Iris pigment epithelial cell (primary cell): ENCODE measurements at places on chromosomes 3 and 15.

DNA sequence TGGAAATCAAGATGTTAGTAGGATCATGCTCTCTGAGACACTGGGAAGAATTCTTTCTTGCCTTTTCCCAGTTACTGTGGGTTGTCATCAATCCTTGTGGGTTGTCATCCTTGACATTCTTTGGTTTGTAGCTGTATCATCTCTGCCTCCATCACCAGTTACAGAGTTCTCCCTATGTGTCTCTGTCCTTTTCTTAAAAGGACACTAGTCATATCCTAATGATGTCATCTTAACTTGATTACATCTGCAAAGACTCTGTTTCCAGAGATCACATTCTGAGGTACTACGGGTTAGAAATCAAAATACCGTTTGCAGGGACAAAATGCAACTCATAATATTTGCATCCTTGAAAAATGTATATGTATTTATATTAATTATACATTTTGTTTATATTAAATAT, 500.4 kb downstream of the ZBBX start:
- no peak for DNase-seq

- DNase-seq: peak; percentile 62
Observed at GRCh38 chr3:8972639-8973038, 9.4 kb upstream of the RAD18 start.

DNA sequence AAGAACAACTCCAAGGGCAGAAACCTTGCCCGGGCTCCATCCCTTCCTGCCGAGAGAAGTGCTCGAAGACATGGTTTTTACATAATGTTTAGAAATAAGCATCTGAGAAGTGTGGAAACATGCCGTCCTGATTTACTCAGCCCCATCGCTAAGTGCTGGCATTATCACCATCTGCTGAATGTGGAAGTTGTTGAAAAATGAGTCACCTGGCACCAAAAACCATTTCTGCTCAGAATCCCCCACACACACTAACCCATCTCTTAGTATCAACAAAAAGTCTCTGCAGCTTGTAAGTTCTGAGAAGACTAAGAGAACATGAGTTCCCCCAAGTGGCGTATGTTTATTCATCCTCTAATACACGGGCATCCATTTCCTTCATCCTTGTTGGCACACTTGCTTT, 51.0 kb upstream of the ARL8B start:
- peak; percentile 87 for DNase-seq

DNA sequence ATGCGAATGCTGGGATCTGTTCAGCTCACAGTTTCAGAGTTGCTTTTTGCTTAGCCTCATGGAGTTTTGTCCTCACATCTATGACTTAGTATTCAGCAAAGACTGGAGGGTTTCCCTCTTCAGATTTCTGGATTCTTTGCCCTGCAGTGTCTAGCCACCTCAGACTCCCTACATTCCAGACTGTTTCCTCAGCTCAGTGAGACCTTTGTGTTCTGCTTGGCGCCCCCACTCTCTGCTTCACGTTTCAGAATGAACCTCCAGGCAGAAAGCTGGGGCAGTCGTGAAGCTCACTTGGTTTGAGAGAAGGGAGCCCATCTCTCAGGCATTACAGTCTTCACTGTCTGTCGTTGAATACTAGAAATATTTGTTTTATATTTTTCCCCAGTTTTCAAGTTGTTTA, 118.1 kb downstream of the CACNA1D start:
- DNase-seq: no peak

GRCh38 chr3:151382671-151383070, 1.9 kb downstream of the P2RY12 start:
- DNase-seq: no peak

DNA sequence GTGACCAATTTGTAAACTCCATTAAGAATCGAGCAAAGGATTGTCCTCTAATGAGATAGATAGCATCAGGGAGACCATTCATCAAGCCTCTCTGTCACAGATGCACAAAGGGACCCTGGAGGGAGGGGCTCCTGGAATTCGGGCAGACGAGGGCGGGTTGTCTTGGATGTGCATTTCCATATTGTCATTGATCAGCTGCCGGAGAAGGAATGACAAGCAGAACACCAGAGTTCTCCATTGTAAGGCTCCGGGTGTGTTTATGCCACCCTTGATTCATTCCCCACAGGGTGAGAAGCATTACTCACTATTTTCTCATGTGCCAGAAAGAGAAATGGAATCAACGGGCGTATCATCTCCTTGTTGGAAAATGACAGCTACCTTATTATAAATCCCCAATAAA, 167.5 kb downstream of the EBLN2 start:
- no peak for DNase-seq

- DNase-seq: no peak
Observed at GRCh38 chr3:134928392-134928791, 133.3 kb downstream of the EPHB1 start.
